ENCODE measurements at places on chromosomes 7 and 10.

DNA sequence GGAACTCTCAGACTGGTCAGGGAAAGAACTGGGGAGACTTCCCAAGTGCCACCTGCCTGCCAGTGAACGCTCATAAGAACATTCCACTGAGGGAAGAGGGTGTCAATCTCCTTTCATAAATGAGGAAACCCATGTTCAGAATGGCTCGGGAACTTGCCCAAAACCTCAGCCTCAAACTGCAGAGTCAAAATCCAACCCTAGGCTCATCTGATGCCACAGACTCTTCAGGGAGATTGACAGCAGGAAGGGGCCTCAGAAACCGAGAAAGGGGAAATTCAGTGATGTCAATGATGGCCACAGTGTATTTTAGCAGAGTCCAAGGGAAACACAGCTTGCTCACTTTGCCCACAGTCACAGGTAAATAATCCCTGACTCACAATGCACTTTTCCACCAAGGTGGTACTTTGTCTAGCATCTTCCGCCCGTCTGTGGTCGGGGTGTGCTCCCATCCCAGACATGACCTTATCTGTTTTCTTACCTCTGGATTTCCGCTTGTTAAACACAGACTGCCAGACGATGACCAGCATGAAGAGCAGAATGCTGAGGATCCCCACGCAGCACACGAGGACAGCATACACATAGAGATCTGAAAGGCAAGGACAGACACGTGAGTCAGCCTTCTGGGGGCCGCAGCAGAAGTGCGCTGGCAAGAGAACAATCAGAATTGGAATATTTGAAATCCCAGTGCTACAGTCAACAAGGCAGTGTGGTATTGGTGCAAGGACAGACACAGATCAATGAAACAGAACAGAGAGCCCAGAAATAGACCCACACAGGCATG lies 38.4 kb downstream of the VSTM4 start:
- no peak for DNase-seq

DNA sequence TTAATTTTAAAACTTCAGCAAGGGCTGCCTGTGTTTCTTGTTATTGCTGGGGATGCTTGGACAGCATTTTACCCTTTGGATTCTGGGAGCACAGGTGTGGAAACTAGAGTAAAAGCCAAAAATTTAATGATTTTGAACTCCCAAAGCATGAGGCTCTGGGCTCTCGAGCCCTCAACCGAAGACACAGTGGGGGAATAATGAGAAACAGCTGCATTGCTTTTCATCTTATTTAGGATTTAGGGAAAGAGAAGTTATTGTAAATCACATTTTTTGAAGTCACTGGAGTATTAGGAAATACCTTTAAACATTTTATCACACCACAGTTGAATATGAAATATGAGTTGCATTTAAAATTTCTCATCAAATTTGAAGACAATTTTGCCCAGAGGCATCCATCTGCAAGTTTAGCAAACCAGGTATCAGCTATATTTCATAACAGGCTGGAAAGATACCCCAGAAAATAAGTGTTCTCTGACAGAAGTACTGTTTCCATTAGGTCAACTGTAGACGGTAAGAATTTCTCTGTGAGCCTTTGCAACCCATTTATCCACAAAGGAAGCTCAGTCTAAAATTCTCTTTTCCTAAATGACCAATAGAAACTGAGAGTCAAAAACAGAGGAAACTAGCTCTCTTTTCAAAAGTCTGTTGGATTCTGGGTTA lies 290.6 kb upstream of the PHYHIPL start:
- DNase-seq = no peak

DNA sequence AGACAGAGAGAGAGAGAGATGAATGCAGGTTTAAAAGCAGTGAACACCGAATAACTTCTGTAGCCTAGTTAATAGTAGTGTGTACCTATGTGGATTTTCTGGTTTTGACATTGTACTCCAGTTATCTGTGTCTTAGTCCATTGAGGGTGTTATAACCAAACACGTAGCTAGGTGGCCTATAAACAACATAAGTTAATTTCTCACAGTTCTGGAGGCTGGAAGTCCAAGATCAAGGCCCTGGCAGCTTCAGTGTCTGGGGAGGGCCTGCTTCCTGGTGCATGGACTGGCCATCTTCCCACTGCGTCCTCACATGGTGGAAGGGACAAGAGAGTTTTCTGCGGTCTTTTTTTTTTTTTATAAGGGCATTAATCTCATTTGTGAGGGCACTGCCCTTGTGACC lies 23.5 kb downstream of the AOC1 start:
- DNase-seq = no peak

DNA sequence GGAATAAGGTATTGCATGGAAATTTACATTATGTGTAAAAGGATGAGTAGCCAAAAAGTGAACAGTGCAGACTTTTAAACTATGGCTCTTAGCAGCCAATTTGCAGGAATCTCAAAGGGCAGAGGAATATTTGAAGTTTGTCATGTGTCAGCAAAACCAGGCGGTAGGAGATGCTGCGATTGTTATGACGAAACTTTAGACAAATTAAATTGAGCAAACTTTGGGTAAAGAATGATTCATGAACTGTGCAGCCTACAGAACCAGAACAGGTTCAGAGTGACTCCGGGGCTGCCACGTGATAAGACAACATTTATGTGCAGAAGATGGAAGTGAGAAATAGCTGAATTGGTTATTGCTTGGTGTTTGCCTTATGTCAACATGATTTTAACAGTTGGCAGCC lies 39.2 kb upstream of the CCDC6 start:
- DNase-seq = no peak

GRCh38 chr10:74825371-74826141 lies 844 bp upstream of the KAT6B start:
- DNase-seq = peak; percentile 31

- no peak for DNase-seq
These were observed 16.0 kb upstream of the ZNF273 start for GRCh38 chr7:64886956-64887545.

- no peak for DNase-seq
These were observed 113.4 kb downstream of the SEM1 start for GRCh38 chr7:96596120-96596826.

GRCh38 chr10:86342111-86342863 lies 24.3 kb downstream of the GRID1 start:
- no peak for DNase-seq

DNA sequence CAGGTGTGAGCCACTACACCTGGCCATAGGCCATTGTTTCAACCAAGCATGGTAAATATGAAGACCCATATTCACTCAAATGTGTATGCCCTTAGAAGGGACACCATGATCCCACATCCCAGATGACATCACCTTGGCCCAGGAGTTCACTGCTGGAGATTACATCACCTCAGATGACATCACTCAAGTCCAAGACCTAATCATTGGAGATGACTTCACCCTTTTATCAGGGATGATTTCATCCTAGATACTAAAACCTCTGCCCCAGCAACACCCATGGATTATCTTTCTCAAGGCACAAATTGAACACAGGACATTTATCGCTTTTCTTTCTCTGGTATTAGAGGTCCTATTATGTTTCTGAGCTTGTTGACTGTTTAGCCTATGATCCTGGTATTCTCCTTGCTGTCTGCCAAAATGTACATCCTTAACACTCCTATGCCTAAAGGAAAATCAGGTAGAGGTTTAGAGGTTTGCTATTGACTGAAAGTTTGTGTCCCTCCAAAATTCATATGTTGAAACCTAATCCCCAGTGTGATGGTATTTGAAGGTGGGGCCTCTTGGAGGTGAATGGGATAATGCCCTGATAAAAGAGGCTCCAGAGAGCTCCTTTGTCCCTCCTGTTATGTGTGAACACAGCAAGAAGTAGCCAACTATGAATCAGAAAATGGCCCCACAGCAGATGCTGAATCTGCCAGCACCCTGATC lies 9.8 kb upstream of the CYP2C18 start:
- no peak for DNase-seq

- DNase-seq = no peak
These were observed 4.0 kb downstream of the SFMBT2 start for GRCh38 chr10:7406712-7407333.

DNA sequence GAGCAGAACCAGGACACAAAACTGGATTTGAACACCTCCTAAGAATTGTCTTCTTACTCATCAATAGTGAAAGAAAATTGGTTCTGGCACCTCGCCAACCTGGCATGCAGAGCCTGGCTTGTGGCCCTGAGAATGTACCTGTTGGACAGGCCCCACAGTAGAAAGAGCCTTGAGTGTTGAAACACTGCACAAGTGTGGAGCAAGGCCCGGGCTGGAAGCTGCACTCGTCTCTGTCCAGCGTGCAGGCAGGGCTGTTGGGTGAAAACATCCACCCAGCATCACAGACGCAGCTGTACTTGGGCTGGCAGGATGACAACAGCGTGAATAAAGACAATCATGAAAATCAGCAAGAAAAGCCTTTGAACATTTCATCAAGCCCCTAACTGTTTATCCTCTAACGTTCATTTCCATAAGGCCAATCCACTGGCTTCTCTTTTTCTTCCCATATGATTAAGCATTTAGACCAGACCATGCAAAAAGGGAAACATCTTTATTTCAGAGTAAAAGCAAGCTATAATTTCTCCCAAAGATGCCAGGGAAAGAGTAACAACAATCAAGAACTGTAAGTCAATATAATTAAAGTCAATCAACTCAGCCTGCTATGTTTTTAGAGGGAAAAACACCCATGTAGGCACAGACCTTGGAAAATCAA lies 15.6 kb downstream of the CUBN start:
- no peak for DNase-seq

DNA sequence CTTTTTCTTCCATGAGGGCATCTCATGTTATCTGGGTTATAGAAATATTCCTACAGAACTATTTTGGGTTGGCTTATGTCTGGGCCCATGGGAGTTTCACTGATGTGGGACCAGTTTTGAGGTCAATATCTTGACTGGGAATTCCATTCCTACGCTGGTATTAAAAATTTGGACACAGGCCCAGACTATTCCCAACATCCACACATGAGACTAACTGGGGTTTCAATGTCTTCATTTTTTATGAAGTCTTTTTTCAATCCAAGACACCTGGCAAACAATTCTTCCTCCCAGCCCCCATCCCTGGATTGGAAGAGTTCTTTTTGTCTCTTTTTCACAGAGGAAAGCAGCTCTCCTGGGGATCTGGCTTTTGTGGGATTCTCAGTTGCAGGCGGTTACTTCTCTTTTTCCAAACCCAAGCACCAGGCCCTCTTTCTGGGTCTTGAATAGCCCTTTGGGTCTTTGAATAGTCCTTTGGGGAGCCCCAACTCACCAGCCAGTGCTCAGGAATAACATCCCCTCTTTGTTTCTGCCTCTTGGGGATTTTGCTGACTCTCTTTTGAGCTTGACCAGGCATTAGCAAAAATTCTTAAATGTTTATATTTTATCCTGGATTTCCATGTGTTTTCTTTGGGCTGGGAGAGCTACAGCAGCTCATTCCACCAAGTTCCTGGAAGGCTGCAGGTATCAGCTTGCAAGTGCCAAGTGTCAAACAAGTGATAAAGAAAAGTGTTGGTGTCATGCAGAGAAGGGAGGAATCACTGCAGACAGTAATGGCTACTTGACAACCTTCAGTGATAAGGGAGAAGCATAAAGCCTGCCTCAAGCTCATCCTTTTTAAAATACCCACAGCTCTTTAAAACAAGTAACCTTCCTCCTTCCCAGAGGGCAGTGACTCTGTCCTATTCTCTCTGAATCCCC lies 234.3 kb downstream of the ADAM12 start:
- no peak for DNase-seq

DNA sequence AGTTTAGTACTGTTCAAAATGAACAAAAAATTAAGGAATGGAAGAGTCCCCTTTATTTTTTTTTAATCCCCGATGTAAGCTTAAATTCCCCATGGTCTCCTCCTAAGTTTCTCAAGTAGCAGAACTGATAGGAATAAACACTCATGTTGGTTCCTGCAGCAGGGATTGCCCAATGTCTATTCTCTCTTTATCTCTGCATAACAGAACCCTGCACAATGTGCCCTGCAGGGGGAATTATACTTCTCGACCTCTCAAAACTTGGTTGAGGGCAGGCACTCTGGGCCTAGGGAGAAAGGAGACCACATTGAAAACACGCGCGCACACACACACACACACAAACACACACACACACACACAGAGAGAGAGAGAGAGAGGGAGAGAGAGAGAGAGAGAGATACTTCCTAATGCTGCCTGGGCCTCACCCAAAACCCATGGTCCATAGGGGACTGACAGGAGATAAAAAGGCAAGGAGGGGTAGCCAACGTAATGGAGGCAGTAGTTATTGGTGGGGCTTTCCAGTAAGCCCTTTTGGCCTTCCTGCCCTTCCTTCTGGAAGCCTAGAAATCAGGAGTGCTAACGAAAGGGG lies 22.7 kb downstream of the JAZF1 start:
- DNase-seq = no peak

- DNase-seq = no peak
These were observed 59.5 kb downstream of the ST8SIA6 start for GRCh38 chr10:17394854-17395253.

DNA sequence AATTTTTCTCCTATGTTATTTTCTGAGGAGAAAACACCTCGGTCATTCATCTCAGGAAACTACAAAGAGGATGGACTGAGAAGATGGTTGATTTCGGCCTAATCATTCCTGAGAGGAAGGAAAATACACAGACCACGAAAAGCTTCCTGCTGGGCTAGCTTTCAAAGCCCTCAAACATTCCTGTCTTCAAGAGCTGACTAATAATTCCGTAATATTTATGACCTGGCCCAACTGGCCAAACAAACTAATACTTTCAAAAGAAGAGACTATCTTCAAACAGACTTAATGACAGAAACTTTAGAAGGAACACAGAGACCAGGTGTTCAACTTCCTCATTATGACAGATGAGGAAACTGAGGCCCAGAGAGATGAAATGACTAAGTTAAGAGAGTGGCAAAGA lies 215.1 kb upstream of the FRMD4A start:
- no peak for DNase-seq

GRCh38 chr7:136312592-136312991 lies 335.4 kb upstream of the MTPN start:
- DNase-seq = no peak

DNA sequence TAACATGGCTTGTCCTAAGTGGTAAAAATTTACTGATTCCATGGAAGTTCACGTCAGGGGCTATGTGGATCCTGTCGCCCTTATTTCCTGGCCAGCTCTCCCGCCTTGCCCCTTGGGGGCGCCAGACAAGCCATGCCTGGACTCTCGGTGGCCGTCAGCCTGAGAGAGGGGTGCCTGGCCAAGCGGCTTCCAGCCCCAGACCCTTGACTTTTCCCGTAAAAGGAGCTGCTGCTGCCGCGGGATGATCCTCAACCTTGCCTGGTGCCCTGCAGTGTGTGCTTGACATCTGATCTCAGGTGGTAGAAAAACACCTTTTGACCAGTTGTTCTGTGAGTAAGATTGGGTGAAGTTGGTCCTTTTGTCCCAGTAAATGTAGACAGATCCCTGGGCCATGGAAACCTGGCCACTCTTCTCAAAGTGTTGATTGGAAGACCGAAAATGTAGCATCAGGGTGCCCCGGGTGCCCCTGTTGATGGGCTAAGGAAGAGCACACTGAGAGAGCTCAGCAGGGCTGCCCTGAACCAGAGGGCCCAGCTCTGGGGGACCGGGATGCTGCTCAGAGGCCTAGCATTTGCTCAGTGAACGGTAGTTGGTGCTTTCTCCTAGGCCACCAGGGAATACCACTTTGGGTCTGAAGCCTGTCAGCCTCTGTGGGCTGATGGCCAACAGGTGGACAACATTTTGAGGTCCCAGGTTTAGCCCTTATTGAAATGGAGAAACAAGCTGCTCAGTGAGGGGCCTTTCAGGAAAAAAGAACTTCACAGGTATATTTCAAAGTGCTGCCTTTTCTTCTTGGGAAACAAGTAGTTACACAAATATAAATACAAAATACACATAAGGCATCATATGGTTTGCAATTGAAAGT lies 162.5 kb downstream of the LRMDA start:
- no peak for DNase-seq
